ENCODE measurements at places on chromosomes 4 and X.

GRCh38 chr4:109701566-109702410, 1.5 kb downstream of the CASP6 start:
- no peak for DNase-seq

GRCh38 chrX:106862972-106863688, 40.0 kb downstream of the RIPPLY1 start:
- no peak for DNase-seq

- no peak for DNase-seq
Observed at GRCh38 chrX:79708581-79708980, 306.0 kb upstream of the TBX22 start.

DNA sequence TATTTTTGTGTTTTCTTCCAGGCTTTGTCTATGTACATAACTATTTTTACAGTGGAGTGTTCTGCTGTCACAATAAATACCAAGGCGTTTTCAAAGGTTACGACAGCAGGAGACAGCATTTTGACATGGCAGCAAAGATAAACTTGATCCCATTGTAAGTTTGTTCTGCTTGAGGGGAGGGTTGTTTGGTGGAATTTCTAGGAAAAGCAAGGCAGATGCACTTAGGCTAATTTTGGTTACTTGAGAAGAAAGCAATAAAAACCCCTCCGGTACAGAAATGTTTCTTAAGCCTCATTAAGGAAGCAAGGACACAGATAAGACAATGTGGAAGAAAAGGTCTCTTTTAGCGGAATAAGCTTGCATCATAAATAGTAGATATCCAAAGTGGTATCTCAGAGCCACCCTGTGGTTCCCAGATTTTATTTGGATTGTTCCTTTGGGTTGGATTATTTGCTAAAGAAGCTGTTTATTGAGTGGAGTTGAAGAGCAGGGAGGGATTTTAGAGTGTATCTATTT, 54.3 kb downstream of the CLCN5 start:
- DNase-seq, result no peak

GRCh38 chr4:61750810-61751209, 550.7 kb downstream of the ADGRL3 start:
- no peak for DNase-seq

- no peak for DNase-seq
Observed at GRCh38 chrX:17737986-17738713, 857 bp downstream of the SCML1 start.

- no peak for DNase-seq
Observed at GRCh38 chrX:69082753-69083150, 82.5 kb downstream of the PJA1 start.

- DNase-seq, result no peak
Observed at GRCh38 chrX:103733017-103733416, 22.3 kb downstream of the TMEM31 start.

- DNase-seq, result no peak
Observed at GRCh38 chr4:145909281-145909715, 29.3 kb downstream of the ZNF827 start.

DNA sequence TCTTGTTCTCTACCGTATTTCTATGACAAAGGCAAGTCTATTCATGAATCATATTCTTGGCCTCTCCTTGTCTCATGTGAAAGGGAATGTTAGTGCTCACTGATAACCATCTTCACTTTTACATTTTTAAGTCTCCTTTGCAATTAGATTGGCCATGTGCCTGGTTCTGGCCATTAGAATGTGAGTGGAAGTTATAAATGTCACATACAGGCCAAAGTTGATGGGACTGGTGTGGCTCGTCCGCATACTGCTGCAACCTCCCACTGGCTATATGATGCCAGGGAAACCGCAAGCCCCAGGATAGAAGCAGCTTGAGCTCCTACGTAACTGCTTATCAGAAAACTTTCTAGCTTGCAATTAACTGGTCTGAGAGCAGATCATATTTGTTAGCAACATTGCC, 86.1 kb downstream of the MAGEC1 start:
- no peak for DNase-seq

All from stimulated activated CD4-positive, alpha-beta T cell treated with anti-CD3 and anti-CD28 coated beads, Interleukin-1b, Interleukin-23, amount 100 ng/mL, for 1 hour (primary cell).